ENCODE measurements at places on chromosomes 5 and 9. TPM values are rescaled to one million over a fixed set of nuclear protein-coding genes. Genes with fewer than 3 reads are reported as not detected.

DBH gene
- total RNA-seq = not detected

- H3K27ac ChIP-seq = no peak overlapping the region
- DNase-seq = peak; percentile 79
- H3K27me3 ChIP-seq = no peaks in the 10 kb centered on the region
- no peaks in the 10 kb centered on the region for H3K36me3 ChIP-seq
- peaks cover 3% of the 10 kb centered on the region for H3K4me1 ChIP-seq
These were observed 43.9 kb downstream of the SLC46A2 start for GRCh38 chr9:112846528-112847488.

- no peaks in the 10 kb centered on the region for H3K4me1 ChIP-seq
- no peaks in the 10 kb centered on the region for H3K36me3 ChIP-seq
- no peak overlapping the region for H3K27ac ChIP-seq
- peaks cover 14% of the 10 kb centered on the region for H3K27me3 ChIP-seq
- DNase-seq = no peak
These were observed 7.0 kb downstream of the ADGRD2 start for GRCh38 chr9:124457079-124457886.

GRCh38 chr5:22531986-22532385 lies 321.2 kb downstream of the CDH12 start:
- H3K4me1 ChIP-seq = no peaks in the 10 kb centered on the region
- H3K27me3 ChIP-seq = no peaks in the 10 kb centered on the region
- DNase-seq = no peak
- no peak overlapping the region for H3K4me3 ChIP-seq

DNA sequence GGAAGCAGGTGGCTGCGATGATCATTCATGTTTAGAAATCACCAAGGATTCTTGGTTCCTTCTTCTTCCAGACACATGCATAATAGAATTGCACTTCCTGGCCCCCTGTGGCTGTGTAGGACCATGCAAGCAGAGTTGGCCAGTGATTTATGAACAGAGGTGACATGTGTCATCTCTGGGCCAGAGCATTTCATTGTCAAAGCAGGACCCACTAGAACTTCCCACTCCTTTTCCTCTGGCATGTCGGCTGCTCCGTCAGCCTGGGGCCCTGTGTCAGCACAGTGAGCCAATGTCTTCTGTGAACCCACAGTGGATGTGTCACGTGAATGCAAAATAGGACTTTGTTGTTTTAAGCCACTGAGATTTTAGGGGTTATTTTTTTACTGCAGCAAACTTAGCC lies 59.2 kb downstream of the HSD17B3 start:
- DNase-seq = no peak
- H3K4me3 ChIP-seq = no peak overlapping the region
- no peaks in the 10 kb centered on the region for H3K36me3 ChIP-seq

DNA sequence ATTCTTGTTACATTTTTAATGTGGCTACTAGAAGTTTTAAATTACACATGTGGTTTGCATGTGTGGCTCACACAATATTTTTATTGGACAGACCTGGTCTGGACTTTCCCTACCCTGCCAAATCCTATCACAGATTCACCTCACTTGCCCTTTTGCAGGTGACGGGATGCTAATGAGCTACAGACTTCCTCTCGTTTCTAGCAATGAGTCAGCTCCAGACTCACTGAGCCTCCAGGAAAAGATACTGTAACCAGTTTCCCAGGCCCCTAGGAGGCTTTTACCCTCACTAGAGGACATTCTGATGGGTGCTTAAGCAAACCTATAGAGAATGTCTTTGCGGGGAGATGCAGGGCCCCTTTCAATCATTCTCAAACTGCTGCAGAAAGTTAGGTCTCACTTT lies 135.4 kb downstream of the WDR41 start:
- H3K36me3 ChIP-seq = no peaks in the 10 kb centered on the region
- peaks cover 4% of the 10 kb centered on the region for H3K4me1 ChIP-seq
- no peak overlapping the region for H3K27ac ChIP-seq
- no peak for DNase-seq
- peaks cover 5% of the 10 kb centered on the region for H3K27me3 ChIP-seq
